CD4-positive, alpha-beta T cell treated with Interleukin-12 subunit alpha and Interleukin-12 subunit beta, for 1 hour (primary cell): ENCODE measurements at places on chromosomes 16 and 17.

DNA sequence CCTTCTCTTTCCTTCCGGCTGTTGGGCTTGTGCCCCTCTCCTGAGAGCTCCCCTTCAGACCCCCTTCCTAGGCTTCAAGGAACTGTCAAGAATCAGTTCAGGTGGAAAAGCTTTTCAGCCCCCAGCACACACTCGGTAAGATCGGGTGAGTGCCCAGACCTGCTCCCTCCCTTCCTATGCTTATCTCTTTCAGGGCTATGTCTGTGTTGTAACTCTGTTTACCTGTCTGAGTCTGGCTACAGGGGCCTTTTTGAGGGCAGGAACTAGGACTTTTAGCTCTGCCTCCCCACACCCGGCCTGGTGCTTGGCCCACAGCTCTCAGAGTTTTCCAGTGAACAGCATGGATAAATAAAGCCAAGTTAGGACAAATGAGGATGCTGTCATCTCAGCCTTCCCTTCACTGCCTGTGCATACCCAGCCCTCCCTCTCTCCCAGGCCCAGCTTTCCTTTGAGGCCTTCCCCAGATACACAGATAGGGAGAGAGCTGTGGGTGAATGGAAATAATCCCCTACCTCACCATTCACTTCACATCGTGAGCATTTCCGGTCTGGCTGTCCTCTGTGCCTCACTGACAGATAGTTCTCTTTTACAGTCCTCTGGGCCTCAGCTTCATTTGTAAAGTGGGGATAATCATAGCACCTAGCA is 5.7 kb upstream of the MRPS23 start:
- DNase-seq, result no peak

DNA sequence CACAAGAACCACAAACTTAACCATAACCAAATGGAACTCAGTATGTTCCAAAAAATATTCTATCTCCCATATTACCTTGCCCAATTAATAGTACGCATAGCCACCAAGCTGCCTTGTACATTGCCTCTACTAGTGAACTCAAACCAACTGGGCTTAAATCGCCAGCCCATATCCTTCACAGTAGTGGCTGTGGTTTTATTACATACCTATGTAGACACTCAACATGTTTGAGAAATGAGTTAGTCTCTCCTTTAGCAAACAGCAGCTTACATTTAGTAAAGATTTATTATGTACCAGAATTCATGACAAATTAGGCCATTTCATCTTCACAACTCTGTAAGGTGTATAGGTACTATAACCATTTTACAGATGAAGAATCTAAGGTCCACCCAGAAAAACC is 41.4 kb downstream of the GRB2 start:
- DNase-seq, result no peak

DNA sequence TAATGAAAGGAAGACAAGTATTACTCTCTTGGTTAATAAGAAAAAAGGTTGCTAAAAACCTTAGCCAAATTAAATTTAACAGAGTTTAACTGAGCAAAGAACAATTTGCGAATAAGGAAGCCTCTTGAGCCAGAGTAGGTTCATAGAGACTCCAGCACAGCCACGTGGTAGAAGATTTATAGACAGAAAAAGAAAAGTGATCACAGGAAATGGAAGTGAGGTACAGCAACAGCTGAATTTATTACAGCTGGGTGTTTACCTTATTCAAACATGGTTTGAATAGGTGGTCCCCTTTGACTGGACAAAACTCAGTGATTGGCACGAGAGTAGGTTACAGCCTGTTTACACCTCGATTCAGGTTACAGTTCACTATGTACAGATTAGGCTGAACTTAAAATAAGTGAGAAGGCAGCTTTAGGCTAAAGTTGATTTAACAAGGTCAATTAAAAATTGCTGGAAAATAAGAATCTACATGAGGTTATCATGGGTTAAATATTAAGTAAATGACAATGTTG is 3.3 kb upstream of the CCL15 start:
- no peak for DNase-seq

DNA sequence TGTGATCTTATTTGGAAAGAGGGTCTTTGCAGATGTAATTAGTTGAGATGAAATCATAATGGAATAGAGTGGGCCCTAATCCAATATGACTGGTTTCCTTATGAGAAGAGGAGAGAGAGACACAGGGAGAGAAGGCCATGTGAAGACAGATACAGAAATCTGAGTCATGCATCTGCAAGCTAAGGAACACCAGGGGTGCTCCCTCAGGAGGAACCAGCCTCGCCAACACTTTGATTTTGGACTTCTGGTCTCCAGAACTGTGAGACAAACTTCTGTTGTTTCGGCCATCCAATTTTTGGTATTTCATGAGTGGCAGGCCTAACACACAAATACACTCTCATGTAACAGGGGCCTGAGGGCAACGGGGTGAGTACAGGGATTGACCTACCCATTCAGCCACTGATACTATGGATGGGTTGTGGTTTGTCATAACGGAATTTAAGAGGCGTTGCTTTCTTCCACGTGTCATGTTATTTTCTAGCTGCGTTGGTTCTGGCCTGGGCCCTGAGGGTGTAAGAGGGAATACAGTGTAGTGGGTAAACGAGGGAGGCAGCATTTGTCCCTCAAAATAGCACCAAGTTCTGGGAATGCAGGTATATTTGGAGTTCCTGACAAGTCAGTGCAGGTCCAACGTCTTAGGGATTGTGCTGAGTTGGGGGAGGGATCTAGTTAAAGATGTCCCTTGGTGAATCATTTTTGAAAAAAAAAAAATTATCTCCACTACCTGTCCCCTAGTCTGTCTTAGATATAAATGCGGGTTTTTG is 17.7 kb downstream of the PLCG2 start:
- DNase-seq, result no peak

- DNase-seq, result no peak
Observed at GRCh38 chr17:75004371-75004770, 8.1 kb upstream of the MRPL58 start.

DNA sequence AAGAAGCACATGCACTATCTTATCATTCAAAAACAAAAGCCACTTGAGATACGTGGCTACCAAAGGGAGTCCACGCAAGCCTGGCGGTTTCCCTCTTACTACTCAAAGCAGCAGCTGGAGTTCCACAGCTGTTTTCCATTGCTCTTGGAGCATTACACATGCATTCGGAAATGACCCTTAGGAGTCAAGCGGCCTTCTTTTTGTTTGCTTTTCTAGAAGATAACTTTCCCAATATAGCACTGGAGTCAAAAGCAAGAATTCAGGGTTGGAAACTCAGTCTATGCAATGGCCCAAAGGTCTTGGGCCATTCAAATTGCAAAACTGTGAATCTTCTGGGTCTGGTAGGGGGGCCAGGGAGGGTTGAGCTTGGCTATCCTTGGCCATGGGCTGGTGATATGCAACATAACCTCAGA is 97.8 kb upstream of the MAF start:
- no peak for DNase-seq

GRCh38 chr17:19348806-19349205 is 13.7 kb downstream of the B9D1 start:
- no peak for DNase-seq

DNA sequence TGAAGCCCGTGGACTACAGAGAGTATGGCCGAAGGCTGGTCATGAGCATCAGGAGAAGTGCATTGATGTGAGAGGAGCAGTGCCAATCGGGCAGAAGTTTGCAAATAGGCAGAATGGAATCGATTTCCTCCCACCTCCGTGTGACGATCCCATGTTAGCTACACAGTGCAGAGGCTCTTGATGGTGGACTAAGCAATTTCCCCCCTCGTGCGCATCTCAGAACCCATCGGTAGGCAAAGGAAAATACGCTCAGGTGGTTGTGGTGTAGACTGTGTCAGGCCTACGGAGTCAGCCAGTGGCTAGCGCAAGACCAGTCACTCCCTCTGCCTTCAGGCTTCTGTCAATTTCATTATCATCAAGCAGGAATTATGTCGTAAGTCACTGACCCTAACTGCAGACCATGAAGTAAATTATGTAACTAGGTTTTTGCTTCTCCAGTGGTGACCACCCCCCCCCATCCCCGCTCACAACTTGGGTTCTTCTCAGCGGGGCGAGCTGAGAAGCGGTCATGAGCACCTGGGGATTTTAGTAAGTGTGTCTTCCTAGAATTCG is 67.4 kb downstream of the RPA1 start:
- DNase-seq, result no peak

DNA sequence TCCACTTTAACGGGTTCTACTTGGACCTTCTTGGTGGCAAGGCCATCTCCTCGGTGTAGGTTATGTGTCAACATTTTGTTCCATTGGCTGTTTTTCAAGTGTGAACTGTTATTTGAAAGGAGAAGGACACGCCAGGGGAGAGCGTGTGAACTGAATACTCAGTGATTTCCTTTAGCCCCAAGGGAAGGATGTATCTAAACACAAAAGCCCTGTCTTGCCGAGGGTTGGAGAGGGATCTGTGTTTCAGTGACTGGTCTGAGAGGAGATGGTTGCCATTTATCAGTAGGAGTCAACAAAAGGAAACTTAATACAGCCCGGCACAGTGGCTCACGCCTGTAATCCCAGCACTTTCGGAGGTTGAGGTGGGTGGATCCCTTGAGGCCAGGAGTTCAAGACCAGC is 50.0 kb downstream of the USP10 start:
- no peak for DNase-seq

DNA sequence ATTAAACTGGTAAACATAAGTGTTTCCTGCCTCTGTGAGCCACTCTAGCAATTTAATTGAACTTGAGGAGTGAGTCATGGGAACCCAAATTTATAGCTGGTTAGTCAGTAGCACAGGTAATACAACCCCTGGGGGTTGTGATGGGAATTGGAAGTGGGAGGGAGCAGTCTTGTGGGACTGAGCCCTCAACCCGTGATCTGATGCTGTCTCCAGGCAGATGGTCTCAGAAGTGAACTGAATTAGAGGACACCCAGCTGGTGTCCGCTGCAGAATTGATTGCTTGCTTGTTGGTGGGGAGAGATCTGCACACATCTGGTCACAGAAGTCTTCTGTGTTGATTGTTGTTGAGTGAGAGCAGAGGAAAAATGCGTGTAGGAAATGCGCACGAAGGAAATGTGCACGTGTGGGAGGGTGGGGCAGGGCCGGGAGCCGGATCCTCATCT is 7.7 kb upstream of the ST6GALNAC2 start:
- no peak for DNase-seq

DNA sequence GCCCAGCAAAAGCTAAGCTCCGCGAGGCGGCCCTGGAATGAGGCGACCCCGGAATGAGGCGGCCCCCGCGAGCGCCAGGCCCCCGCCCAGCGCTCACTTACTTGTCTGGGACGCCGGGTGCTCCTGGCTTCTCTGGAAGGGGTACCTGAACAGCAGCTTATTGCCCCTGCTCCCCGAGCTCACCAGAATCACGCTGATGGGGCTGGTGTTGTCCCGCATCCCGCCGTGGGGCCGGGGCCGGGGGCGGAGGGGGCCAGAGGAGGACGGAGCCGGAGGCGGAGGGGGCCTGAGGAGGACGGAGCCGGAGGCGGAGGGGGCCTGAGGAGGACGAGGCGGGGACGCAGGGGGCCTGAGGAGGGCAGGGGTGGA is 440 bp downstream of the NPRL3 start:
- peak; percentile 23 for DNase-seq
